ENCODE measurements at places on chromosomes 5 and 9.
A peak's percentile ranks its signal among the peaks of the same experiment; 100 is the strongest.

GRCh38 chr9:130732136-130732535, 38.6 kb downstream of the EXOSC2 start:
- DNase-seq: no peak

GRCh38 chr5:33685873-33686755, 205.7 kb downstream of the ADAMTS12 start:
- DNase-seq: no peak

DNA sequence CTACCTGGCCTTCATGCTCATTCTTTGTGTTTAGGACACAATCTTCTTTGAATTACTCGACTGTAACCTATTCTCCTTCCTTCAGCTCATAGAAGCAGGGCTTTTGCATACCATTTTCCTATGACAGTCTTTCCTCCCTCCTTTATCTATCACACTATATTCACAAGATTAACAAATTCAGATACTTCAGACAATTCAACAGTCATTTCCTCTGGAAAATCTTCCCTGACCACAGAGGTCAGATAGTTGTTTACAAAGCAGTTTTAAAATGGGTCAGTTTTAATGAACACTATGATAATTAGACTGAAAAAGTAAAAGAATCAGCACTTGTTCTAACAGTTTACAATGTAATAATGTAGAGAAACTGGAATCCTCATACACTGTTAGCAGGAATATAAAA, 4.3 kb downstream of the CAAP1 start:
- no peak for DNase-seq

DNA sequence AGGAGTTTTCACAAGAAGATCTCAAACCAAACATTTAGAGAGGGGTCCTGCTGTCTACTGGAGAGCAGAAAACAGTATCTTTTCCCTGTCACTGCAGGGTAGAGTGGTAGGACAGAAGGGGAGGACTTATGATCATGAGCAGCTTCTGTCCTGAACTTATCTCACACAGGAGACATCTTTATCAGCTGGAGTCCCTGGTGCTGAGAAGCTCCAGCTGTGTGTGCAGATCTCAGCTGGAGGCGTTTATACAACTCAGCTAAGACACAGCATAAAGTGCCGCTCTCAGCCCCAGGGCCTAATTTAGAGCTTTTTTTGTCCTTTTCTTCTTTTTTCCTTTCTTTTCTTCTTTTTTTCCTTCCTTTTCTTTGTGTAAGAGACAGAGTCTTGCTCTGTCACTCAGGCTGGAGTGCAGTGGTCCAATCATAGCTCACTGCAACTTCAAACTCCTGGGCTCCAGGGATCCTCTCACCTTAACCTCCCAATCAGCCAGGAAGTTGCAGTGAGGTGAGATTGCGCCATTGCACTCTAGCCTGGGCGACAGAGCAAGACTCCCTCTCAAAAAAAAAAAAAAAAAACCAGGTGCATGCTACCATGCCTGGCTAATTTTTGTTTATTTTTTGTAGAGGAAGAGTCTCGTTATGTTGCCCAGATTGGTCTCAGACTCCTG, 31.9 kb downstream of the CCDC125 start:
- no peak for DNase-seq

GRCh38 chr5:60010853-60011252, 117.3 kb upstream of the PDE4D start:
- DNase-seq: no peak

- no peak for DNase-seq
Observed at GRCh38 chr5:132785365-132785764, 8.3 kb upstream of the SEPTIN8 start.

DNA sequence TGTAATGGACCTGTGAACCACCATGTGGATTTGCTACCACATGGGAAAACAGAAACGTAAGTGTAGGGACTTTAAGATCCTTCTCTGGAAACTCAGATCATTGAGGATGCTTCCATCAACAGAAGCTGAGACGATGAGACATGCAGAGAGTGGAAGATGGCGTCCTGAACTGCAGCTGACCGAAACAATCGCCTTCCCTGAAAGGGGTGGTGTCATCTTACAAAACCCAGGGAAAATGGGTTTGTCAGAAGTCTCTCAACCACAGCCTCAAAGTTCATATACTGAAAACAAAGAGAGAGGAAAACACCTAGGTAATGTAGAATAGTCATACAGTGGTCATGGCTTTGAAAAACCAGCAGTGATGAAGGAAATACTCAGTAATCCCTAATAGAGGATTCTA, 6.6 kb upstream of the PTPN3 start:
- DNase-seq: no peak

- no peak for DNase-seq
Observed at GRCh38 chr9:128906741-128907140, 14.0 kb upstream of the PHYHD1 start.

DNA sequence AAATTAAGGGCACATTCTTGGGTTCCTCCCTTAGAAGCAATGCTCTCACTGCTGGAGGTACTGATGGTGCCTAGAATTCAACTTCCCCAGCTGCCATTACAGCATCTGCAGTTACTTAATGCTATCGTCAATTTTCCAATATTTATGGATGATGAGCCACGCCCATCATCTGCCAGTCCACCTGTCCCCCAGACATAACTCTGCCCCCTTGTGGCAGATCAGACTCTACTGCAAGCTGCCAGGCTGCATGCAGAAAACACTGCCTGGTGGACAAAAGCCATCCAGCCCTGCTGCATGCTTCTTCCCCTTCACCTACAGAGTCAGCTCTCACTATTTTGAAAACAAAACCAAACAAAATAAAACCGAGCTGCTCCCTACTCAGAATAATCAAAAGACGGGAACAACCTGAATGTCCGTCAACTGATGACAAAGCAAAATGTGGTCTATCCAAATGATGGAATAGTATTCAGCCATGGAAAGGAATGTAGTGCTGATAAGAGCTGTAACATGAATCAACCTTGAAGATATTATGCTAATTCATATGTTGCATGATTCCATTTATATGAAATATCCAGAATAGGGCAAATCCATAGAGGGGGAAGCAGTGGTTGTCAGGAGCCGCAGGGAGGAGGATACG, 66.4 kb downstream of the RETREG1 start:
- no peak for DNase-seq

GRCh38 chr5:97355775-97356174, 172.7 kb upstream of the RIOK2 start:
- DNase-seq: no peak

GRCh38 chr5:113022661-113023060, 46.1 kb downstream of the DCP2 start:
- peak; percentile 16 for DNase-seq

GRCh38 chr5:93277051-93277450, 304.0 kb downstream of the NR2F1-AS1 start:
- DNase-seq: no peak

DNA sequence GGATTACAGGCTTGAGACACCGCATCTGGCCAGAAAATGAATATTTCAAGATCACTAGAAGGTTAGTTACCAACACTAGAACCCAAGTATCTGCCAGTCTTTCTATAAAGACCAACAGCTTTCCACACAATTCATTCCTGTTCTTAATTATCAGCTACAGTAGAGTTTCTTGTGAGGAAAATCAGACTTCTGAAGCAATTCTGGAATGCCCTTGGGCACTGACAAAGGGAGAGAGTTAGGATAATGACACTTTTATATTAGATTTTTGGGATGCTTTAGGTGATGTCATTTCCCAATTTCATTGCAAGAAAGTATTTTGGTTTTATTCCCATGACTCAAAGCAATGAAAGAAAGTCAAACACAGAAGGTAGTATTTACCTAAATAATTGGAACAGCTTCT, 497.0 kb upstream of the TUSC1 start:
- DNase-seq: no peak

DNA sequence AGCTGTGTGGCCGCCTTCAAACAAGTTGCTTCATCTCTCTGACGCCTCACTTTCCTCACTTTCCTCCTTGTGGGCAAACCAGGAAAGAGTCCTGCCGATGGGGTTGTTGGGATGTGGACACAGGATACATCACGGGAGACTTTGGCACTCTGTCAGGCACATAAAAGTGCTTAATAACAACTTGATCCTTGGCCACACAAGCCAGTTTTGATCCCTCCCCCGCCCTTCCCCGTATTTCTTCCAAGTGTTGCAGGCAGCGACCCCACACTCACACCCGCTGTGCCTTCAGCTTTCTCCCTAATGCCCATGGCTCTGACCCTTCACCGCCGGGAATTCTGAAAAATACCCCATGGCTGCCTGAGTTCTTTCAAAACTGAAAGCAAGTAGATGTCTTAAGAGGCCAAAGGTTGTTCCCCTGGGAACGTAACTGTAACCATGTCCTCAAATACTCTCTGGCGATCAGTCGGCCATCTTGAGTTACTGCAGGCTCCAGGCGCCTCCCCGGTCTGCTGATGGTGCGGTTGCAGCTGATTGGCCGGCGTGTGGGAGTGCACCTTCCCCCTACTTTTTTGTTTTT, 59.8 kb downstream of the ARHGEF37 start:
- no peak for DNase-seq

DNA sequence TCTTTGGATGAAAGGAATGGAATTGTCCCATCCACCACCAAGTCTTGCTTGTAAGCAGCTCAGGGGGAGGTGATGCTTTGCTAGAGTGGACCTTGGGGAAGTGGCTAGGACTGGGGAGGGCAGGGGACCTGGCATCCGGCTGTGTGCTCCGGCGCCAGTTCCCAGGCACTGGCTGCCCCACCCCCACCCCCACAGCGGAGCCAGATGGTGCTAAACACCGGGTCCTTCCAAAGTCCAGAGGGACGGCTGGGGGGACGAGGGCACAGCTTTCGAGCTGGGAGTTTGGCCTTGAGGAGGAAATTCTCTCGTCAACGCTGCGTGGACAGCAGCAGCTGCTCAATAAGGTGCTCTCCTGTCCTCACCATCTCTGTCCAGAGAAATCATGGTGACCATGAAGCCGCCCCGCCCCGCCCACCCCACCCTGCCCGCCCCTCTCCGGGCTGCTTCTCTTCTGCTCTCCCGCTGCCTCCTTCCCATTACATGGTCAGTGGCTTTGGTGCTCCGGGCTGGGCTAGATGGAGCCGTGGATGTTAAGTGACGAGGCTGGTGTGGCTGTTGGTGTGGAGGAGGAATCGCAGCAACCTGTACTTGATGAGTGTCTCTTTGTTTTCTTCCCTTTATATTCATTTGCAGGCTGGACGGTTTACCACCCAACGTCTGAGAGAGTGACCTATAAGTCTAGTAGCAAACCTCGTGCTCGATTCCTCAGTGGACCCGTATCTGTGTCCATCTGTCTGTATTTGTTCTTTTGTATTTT, 115.7 kb downstream of the WNK2 start:
- DNase-seq: no peak

- DNase-seq: no peak
Observed at GRCh38 chr9:93829271-93830011, 125.7 kb downstream of the BARX1 start.

GRCh38 chr9:3118081-3118480, 274.2 kb upstream of the PUM3 start:
- DNase-seq: no peak

GRCh38 chr5:80093796-80094195, 58.6 kb downstream of the THBS4 start:
- DNase-seq: no peak

DNA sequence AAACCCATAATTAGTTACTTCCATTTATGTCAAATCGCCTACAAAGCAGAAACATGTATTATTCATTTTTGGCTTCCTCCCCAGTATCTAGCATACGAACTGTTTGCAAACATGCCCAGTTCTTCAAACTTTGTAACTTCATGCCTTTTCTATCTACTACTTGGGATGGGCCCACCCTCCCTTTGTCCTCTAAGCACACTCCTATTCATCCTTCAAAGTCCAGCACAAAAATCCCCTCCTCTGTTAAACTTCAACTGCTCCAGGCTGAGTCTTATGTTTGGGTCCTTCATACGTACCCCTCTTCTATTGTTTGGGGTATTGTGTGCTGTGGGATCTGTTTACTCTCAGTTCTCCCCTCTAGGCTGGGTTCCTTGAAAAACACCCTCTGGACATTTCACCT, 55.5 kb downstream of the KCNIP1 start:
- no peak for DNase-seq

DNA sequence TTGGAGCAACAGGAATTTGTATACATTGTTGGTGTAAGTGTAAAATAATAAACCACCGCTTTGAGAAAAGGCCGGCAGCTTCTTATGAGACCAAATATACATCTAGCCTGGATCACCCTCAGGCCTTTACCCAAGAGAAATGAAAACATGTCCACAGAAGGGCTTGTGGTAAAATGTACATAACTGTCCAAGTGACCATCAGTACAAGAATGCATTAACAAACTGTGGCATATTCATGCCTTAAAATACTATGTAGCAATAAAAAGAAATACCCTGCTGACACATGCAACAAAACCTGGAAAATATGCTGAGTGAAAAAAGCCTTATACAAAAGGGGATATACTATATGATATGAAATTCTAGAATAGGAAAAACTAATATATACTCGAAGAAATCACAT, 311.9 kb upstream of the TRPC7 start:
- no peak for DNase-seq

DNA sequence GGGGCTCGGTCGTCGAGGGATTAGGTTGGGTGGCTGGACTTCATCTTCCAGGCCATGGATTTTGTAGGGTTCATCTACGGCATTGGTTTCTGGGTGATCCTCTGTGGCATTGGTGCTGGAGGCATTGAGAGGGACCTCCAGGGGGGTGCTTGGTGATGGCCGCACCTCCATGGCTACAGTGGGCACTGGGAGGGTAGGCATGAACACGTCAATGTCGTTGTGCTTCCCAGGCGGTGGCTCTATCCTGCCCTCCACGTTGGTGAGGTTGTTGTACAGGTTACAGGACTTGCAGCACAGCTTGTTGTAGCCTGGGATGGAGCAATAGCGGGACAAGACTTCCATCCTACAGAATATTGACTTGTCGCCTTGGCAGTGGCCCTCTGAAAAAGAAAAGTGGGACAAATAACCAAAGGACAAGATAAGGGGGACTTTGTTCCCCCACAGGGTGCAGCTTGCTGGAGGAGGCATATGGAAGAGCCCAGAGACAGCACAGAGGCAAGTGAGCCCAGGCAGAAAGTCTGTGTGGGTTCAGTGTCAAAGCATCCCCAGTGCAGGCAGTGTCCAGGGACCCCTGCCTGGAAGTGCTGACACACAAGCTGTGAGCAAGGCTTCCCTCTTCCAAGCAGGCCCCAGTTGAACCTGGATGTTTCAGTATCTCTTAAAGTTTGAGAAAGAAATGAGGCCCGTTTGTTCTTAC, 53.9 kb downstream of the ZNF354C start:
- DNase-seq: no peak

DNA sequence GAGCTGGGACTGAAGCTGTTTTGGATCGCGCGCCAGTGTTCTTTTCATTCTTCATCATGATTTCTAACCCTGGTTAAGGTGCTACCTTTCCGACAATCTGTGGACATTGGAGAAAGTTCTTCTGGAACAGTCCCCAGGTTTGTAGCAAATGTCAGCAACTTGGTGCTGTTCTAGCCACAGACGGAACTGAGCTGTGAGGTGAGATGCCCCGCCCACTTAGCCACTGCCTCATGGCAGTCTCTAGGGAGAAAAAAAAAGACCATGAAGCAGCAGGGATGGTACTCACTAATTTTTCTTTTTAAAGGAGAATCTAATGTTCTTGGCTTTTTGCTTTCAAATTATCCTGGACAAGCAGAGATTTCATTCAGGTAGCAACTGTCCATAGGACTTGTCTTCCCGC, 72.1 kb upstream of the STK32A start:
- no peak for DNase-seq

All from central memory CD8-positive, alpha-beta T cell (primary cell).